ENCODE measurements at places on chromosomes 2 and 18.

GRCh38 chr18:62555135-62555534, 32.3 kb downstream of the ZCCHC2 start:
- DNase-seq: peak; percentile 7

DNA sequence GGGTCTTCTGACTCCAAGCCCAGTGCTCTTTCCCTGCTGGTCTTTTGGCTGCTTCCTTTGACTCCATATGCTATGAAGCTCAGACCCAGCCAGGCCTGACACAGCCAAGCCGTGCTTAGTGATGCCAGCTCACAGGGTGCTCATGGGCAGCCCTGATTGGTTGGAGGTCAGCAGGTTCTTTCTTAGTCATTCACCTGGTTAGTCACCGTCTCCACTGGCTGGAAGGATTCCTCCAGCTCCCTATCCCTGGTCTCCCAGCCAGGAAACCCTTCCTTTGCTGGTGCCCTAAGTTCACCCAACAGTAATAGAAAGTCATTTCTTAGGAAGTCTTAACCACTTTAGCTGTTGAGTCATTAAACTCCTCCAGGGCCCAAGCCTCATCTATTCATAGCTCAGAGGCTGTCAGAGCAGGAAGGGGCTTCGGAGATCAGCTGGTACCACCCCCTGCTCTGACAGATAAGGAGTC, 3.9 kb downstream of the KCNK3 start:
- peak; percentile 19 for DNase-seq

- no peak for DNase-seq
Measured at GRCh38 chr18:22790545-22791309, 142.4 kb upstream of the RBBP8 start.

DNA sequence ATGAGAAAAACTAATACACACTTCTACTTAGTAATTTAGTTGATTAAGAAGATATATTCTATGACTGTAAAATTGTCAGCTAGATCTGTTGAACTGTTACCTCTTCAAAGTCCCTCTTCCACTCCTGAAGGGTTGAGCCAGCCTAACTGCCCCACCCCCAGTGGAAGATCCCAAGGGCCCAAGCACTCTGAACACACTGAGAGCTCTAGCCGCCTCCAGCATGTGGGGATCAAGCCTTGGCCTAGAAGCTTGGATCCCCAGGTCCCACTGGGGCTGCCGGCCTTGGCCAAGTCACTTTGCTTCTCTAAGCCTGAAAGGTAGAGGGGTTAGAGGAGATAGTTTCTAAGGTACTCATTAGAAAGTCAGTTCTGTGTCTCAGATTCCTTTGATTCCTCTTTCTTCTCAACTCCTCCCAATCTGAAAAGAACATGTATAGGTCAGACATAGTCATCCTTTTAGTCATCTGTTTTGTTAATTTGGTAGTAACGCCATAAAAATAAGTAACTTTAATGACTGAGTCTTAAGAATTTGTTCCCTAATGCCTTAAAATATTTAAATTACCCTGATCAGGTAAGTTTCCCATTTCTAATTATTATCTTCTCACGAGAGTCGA, 5.6 kb downstream of the CPSF3 start:
- DNase-seq: no peak

DNA sequence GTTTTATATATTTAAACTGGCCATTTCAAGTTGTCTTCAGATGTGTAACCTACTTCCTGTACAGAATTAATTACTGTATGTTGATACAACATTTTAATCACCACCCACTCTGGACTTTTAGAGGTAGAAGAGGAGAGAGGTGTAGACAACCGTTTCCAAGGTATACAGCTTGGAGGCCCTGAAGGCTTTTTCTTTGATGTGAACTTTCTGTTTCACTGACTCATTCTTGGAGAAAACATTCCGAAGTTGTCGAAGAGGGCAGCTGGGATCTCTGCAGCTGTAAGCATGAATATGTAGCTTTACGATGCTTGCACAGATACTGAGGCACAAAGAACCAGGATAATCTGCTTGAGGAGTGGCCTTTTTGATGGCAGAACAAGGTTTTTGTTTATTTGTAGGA, 137.0 kb downstream of the NCKAP5 start:
- peak; percentile 32 for DNase-seq

- DNase-seq: peak; percentile 36
Measured at GRCh38 chr2:222049946-222050345, 248.9 kb downstream of the PAX3 start.

- DNase-seq: no peak
Measured at GRCh38 chr2:9979977-9980376, 28.5 kb downstream of the GRHL1 start.

GRCh38 chr2:119857742-119858141, 98.0 kb downstream of the PTPN4 start:
- no peak for DNase-seq

DNA sequence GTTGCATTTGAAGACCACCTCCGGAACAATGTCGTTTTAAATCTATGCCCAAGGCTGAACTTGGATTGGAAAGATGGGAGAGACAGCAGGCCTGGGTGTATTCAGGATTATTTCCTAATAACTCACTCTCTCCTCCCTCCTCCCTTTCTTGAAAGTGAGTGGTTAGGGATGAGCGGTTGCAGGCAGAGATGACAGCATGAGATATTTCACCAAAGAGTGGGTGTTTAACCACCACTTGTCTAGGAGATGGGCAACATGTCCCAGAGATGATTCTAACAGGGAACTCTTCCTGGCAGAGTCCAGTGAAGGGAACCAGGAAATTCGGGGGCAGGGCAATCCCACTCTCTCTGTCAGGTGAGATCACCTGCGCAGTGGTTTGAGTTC, 123.2 kb downstream of the KCTD1 start:
- DNase-seq: no peak

DNA sequence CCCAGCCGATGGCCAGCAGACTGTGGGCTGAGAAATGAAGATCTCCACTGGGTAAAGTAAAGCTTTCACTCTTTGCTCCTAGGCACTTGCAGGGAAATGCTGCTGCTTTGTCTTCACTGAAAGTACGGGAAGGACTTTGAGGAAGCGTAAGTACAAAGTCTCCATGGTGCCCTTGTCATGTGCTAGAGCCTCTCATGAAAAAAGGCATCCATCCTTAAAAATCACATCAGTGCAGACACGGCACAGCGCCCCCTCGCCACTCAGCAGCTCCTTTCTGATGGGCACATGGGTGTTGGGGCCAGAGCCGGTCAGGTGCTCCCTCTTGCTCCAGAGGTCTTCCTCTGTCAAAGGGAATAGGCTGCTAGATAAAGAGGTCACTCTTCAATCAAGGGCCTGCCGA, 109.0 kb upstream of the STPG4 start:
- DNase-seq: no peak

DNA sequence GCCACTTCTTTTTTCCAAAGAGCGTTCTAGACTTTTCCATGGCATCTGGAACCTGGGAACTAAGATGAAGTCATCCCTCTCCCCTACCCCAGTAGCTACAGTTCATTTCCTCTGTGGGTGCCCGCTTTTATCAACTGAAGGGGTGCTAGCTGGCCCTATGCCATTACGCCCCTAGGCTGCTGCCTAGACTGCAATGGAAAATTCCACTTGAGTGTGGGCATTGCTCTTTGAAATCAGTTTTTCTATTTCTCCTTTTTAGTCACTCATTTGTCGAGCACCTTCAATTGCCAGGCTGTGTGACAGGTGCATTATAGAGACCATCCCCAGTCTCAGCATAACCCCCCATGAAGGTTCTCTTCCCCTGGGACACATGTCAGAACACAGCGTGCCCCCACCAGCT, 7.3 kb downstream of the TEX51 start:
- no peak for DNase-seq

DNA sequence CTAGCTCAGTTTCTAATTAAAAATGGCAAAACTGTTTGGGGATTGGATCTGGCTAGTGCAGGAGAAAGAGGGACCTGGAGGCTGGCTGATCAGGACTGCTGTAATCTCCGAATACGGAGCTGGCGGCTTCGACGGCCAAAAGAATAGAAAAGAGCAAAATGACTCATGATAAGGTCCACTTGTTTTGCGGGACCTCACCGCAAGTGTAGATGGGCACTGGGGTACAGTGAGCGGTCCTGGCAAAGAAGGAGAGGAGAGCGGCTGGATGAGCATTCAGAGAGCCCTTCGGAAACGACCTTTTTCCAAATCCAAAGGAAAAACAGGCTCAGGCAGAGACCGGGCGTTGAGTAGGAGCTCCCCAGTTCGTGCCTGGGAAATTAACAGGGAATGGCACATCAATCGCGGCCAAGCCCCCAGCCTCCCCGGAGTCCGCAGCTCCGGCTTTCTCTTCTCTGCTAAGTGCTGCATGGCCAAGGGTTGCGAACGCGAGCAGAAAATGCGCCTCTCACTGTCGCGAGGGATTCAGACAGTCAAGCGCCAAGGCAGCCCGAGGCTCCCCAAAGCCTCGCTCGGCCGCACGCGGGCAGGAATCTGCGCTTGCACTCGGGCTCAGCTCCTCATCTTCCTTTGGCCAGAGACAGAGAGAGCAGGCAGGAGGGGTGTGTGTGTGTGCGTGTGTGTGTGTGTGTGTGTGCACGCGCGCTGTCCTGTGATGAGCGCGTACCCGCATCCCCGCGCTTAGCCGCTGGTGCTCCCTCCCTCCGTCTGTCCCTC, 1.8 kb downstream of the DCC start:
- peak; percentile 62 for DNase-seq

- DNase-seq: no peak
Measured at GRCh38 chr2:3217646-3218045, 160.0 kb downstream of the EIPR1 start.

DNA sequence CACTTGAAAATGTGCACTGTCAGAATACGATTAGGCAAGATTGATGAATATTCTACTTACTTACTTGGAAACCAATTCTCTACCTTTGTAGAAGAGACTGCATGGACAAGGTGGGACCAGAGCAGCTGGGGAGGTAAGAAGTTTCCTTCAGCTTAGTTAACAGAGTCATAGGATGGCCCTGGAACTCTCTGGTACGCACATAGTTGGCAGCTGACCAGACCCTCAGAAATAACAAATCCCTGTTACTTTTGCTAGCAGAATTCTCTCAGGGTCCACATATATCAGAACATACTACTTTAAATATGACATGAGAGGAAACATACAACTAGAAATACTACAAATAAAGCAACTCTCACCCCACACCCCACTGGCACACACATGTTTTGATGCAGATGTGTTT, 24.8 kb upstream of the STAT1 start:
- no peak for DNase-seq

DNA sequence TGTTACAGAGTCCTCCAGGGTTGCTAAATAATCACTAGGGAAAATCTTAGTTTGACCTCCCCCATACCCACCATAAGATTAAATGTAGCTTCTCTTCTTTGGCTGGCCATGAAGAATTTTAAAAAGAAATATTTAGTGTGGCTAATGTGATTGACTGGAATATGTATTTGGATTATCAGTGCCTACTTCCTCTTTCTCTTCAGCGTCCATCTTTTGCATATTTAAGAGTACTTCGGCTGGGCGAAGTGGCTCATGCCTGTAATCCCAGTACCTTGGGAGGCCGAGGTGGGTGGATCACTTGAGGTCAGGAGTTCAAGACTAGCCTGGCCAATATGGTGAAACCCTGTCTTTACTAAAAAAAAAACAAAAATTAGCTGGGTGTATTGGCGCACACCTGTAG, 28.8 kb downstream of the ADAM23 start:
- no peak for DNase-seq

DNA sequence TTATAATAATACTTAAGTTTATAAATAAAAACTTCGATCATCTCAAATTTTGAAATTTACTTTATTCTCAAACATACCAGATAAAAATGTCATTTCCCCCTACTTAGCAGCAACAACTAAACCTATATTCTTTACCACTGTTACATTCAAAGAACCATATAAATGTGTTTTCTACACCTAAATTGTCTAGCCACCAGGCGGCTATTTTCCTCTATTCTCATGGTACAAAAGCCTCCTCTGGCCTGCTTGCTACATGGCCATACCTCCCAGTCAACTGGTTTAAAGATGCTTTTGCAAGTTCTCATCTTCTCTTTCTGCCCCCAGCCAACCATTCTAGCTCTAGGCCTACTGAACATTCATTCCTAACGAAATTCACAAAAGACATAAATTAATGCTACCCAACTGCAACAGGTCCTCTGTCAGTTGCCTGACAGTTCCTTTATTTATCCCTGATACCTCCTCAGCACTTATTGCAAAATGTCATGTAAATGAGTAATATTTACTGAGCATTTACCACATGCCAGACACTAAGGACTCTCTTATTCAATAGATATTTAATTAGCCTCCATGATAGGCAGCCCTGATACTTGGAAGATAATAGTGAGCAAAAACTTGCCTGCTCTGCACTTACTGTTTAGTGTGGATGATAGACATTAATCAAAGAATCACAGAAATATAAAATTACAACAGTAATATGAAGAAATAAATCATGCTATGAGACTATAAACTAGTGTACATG, 5.0 kb downstream of the C1D start:
- DNase-seq: no peak

DNA sequence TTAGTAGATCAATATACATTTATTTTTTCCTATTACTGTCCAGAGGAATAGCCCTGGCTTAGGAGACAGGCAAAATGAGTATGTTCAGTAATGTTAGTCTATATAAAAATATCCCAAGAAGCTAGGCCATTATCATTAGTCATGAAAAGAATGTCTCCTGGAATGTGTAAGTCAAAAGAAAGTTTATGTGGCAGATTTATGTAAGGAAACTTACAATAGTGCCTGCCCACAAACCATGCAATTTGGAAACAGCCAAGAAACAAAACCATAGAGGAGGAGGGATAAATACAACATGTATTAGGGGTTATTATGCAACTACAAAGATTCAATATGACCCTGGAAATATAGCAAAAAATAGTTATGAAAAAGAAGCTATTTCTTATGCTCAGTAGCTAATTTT, 96.3 kb downstream of the NOL4 start:
- peak; percentile 45 for DNase-seq

GRCh38 chr2:51289045-51289444, 257.1 kb upstream of the NRXN1 start:
- no peak for DNase-seq

DNA sequence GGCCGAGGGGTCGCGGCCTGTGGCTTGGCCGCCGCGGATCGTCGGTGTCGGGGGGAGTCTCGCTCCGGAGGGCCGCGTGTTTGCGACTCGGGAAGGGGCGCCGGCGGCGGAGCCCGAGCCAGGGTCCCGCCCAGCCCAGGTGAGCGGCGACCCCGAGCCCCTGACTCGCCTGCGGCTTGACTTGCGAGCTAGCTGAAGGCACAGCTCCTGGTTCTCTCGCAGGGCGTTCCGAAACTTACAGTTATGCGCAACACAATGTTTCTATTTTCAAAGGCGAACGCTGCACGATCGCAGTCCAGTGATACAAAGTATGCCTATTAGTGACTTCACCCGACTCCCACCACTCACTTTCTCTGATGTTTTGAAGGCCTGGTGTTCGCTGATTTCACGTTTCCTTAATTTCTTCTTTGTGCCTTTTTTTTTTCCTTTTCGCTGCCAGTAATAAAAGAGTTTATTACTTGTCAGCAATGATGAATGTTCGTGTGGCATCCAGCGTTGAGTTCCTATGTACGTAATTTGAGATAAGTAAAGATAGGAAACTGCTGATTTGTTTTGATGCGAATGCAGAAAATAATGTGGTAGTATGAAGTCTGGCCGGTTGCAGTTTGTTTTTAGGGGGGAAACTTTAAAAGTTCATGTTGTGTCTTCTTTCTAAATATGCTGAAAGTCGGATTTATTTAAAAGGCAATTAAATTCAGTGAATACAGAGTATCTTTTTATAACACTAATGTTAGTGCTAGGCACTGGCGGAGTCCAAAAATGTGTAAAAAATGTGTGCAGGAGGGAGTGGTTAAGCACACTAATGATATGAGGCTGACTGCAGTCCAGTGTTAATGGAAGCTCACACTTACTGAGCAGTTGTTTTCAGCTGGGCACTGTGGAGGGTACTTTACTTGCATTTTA, 706 bp downstream of the UBXN2A start:
- DNase-seq: peak; percentile 71

- DNase-seq: peak; percentile 66
Measured at GRCh38 chr2:213187833-213188532, 36.6 kb upstream of the IKZF2 start.

Data from adipocyte (in vitro differentiated cells).